Fibroblast of the conjunctiva (primary cell): ENCODE measurements at places on chromosomes 4 and X.

GRCh38 chr4:46385946-46386345 is 4.0 kb downstream of the GABRA2 start:
- DNase-seq = no peak

- no peak for DNase-seq
Observed at GRCh38 chr4:165209796-165210195, 2.4 kb downstream of the KLHL2 start.

DNA sequence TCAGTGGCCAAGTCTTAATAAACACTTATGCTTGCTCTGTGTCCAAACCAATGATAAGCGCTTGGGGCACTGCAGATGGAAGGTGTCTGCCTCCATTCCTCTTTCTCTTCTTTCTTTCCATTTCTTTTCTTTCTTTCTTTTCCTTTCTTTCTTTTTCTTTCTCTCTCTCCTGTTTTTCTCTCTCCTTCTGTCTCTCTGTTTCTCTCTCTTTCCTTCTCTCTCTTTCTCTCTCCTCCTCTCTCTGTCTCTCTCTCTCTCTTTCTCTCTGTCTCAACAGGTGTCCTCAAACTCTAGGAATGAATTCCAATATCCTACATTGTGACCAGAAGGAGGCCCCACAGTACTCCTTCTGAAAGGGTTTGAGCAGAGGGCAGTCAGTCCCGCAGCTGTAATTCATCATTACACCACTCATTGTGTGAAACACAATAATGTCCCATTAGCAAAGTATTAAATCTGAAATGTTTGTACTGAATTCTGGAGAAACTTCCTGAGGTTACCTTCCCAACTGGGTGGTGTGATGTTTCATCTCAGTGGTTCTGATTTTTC is 66.5 kb upstream of the PAGE1 start:
- DNase-seq = no peak

GRCh38 chr4:22485737-22486136 is 30.1 kb downstream of the ADGRA3 start:
- peak; percentile 53 for DNase-seq

- no peak for DNase-seq
Observed at GRCh38 chr4:139530833-139531427, 25.1 kb downstream of the SETD7 start.

- DNase-seq = peak; percentile 87
Observed at GRCh38 chrX:100643956-100644860, at the start of gene SRPX2. Gene SRPX2 (plus strand): TSS chrX:100644199. CDS start chrX:100646323, 2,124 bp downstream.

DNA sequence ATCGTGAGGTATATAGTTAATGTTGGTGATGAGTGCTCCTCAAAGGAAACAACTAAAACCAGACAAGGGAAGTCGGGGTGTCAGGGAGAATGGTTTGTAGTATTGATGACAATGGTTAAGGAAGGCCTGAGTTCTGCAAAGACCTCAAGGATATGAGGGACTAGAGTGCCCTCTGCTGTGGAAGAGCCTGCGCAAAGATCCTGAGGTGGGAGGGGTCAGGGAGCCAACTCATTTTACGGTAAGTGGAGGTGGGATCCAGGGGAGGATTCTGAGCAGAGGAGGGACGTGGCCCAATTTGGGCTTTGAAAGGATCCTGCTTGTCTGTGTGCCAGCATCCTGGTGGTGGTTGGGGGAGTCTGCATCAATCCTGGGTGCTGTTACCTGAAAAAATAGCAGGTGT is 11.3 kb downstream of the UBA1 start:
- DNase-seq = no peak

DNA sequence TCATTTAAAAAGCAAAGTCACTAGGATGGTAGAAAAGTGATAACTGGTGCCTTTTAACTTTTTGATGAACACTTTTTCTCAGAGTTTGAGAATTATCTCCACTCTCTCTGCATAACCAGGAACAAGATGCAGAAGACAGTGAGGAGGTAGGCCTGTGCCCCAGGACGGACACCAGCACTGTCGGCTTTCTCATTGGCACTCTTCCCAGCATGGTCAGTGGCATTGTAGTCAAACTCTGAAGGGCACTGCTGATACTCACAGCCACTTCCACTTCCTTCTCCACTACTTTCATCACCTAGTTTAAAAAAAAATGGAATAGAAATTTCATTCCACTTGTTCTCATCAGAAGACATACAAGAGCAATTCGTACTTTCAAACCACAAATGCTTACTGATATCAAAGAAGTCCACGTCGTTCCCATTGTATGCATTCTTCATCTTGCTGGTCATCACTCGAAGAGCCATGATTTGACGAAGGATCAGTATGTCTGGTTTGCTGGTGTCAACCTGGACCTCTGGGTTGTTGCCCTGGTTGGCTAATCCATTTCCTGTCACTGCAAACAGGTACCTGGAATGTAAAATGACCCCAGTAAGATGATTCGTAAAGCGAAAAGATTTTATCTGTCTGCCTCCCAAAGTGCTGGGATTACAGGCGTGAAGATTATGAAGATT is 84.8 kb upstream of the TFDP3 start:
- no peak for DNase-seq

GRCh38 chrX:103343105-103343504 is 13.1 kb downstream of the TCEAL7 start:
- peak; percentile 39 for DNase-seq

- DNase-seq = no peak
Observed at GRCh38 chr4:25722964-25723363, 67.3 kb downstream of the SLC34A2 start.

- no peak for DNase-seq
Observed at GRCh38 chrX:14243823-14244222, 214.1 kb upstream of the GEMIN8 start.

GRCh38 chr4:39097290-39097689 is 35.3 kb downstream of the KLHL5 start:
- no peak for DNase-seq

GRCh38 chrX:42093756-42094155 is 170.4 kb upstream of the CASK start:
- no peak for DNase-seq

DNA sequence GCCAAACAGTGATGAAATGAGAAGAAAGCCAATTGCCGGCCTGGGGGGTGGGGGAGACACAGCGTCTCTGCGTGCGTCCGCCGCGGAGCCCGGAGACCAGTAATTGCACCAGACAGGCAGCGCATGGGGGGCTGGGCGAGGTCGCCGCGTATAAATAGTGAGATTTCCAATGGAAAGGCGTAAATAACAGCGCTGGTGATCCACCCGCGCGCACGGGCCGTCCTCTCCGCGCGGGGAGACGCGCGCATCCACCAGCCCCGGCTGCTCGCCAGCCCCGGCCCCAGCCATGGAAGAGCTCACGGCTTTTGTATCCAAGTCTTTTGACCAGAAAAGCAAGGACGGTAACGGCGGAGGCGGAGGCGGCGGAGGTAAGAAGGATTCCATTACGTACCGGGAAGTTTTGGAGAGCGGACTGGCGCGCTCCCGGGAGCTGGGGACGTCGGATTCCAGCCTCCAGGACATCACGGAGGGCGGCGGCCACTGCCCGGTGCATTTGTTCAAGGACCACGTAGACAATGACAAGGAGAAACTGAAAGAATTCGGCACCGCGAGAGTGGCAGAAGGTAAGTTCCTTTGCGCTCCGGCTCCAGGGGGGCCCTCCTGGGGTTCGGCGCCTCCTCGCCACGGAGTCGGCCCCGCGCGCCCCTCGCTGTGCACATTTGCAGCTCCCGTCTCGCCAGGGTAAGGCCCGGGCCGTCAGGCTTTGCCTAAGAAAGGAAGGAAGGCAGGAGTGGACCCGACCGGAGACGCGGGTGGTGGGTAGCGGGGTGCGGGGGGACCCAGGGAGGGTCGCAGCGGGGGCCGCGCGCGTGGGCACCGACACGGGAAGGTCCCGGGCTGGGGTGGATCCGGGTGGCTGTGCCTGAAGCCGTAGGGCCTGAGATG is at the start of gene SHOX:
TSS of gene SHOX (plus strand) at position 180 of the 885 bp plus-strand sequence. CDS start at position 287, 107 bp downstream.
- DNase-seq = peak; percentile 50

- no peak for DNase-seq
Observed at GRCh38 chr4:12545812-12546211, 938.3 kb downstream of the RAB28 start.

GRCh38 chr4:41140410-41140809 is 73.9 kb downstream of the APBB2 start:
- DNase-seq = no peak

- DNase-seq = no peak
Observed at GRCh38 chr4:179325181-179325580, 1882.9 kb upstream of the AGA start.

- DNase-seq = no peak
Observed at GRCh38 chr4:965766-966134, 7.6 kb downstream of the DGKQ start.

- DNase-seq = no peak
Observed at GRCh38 chr4:174147863-174148262, 135.6 kb downstream of the FBXO8 start.

DNA sequence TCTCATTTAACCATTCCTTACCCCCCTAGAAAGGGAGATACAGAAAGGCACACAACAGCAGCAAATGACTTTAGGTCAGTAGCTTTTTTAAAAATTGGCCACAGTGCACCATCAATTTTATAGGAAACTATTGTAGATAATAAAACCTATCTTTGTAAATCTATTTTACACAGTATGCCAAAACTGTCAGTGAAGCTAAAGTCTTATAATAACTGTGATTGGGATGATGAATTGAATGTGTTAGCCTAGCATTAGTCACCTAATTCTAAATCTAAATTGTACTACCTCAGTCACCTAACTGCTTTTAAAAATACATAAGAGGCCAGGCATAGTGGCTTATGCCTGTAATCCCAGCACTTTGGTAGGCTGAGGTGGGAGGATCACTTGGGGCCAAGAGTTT is 44.2 kb downstream of the SH3RF1 start:
- no peak for DNase-seq

DNA sequence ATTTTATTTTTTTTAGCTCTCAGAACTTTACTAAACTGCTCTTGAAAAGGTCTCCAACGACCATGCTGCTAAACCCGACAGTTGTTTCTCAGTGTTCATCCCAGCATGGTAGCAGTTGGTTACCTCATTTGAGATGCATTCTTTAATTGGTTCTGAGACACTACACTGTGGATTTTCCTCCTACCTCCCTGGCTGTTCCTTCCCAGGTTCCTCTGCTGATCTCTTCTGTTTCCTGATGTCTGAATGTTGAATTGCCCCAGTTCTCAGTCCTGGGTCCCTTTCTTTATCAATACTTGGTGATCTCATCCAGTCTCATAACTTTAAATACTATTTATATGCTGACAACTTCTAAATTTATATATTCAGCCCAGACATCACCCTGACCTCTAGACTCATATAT is 19.1 kb upstream of the TMEM165 start:
- DNase-seq = no peak

GRCh38 chrX:10090319-10090718 is 66.5 kb upstream of the CLCN4 start:
- DNase-seq = no peak

DNA sequence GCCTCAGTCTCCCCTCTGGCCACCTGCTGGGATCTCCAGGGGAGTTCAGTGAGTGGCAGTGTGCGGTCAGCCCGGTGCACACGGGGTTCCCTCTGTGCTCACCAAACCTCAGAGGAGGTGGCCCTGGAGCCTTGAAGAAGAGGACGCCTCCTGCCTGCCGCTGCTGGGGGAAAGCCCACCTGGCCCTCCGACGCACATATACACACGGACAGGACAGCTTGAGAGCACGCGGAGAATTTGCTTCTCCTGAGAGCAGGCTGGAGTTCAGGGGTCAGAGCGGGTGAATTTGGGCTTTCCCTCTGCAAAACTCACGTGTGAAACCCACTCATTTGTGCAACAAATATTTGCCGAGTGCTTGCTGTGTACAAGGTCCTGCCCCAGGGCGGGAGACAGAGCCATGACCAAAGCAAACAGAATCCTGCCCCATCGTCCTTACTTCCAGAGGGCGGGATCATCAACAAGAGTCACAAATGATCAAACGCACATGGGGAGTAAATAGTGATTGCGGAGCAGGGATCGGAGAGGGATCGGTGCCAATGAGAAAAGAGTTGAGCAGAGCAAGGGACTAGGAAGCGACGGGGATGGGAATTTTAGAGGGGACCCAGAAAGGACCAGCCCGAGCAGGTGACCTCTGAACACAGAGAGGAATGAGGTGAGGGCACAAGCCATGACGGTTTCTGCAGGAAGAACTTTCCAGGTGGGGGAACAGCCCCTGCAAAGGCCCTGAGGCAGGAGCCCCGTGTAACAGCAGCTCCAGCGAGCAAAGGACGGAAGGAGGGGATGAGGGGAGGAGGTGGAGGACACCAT is 17.6 kb downstream of the BLOC1S4 start:
- no peak for DNase-seq

GRCh38 chr4:88018466-88018865 is 11.0 kb downstream of the PKD2 start:
- peak; percentile 24 for DNase-seq

DNA sequence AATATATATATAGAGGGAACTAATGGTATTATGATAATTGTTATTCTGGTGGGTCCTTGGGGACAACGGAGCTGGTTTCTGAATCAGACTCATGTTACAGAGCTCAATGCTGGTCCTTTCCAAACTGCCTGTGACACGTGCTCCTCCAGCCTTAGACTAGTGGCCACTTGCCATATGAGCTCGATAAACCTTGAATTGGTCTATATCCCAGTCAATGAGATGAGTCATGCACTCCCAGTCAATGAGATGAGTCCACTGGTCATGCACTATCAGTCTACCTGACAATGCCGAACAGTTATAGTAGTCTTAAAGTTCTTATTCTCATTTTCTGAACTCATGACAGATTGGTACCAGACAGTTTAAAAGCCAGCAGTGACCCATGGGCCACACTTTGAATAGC is 325.2 kb downstream of the LDB2 start:
- DNase-seq = peak; percentile 23

GRCh38 chr4:867526-868250 is 41.8 kb upstream of the CPLX1 start:
- no peak for DNase-seq

DNA sequence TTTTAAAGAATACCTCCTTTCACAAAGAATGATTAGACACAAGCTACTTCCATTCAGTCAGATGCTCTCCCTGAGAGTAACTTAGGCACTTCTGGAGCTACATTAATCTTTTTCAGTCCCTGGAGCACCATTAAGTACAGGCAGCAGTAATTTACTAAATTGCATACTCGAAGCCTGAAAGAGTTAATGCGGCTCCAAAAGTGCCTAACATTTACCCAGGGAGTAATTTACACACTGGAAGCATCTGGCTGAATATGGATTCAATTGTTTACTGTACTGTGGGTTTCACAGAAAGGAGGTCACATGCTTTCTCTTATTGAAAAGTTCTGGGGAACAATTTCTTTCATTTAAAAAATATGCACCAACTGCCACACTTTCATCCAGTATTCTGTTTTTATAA is 260.8 kb upstream of the TENM3 start:
- no peak for DNase-seq

DNA sequence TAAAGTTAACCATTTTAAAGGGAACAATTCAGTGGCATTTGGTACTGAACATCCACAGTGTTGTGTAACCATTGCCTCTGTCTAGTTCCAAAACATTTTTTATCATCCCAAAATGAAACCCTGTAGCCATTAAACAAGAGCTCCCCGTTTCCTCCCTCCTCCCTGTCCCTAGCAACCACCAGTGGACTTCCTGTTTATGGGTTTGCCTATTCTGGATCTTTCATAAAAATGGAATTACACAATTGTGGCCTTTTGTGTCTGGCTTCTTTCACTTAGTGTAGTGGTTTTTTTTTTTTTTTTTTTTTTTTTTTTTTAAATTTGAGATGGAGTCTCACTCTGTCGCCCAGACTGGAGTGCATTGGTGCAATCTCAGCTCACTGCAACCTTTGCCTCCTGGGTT is 11.6 kb downstream of the RBMX2 start:
- DNase-seq = no peak
